Psoas muscle (tissue), 8 donors: ENCODE measurements at places on chromosomes 3 and 15. TPM values are rescaled to one million over a fixed set of nuclear protein-coding genes. Genes with fewer than 3 reads are reported as not detected.

The TRH gene
- polyA plus RNA-seq: not detected

The DLEC1 gene
- polyA plus RNA-seq: 0.01 TPM

The ANKRD34C gene
- polyA plus RNA-seq: 0.03 TPM

The HESX1 gene
- polyA plus RNA-seq: 0.39 TPM

The SLC2A2 gene
- not detected for polyA plus RNA-seq

The FBXO40 gene
- 14.1 TPM for polyA plus RNA-seq

The TGM4 gene
- polyA plus RNA-seq: not detected

The HAPLN3 gene
- polyA plus RNA-seq: 1.5 TPM

The GPR62 gene
- 0.93 TPM for polyA plus RNA-seq

The RBP2 gene
- polyA plus RNA-seq: 2.7 TPM

The NUSAP1 gene
- polyA plus RNA-seq: 1.6 TPM

The LRRC34 gene
- 1.7 TPM for polyA plus RNA-seq

The WNT7A gene
- not detected for polyA plus RNA-seq

The P2RY14 gene
- 0.96 TPM for polyA plus RNA-seq

The UNC13C gene
- 0.77 TPM for polyA plus RNA-seq

The GRIP2 gene
- polyA plus RNA-seq: 24.9 TPM

The A4GNT gene
- not detected for polyA plus RNA-seq

The CPN2 gene
- polyA plus RNA-seq: not detected

The MYH15 gene
- polyA plus RNA-seq: 0.08 TPM

The ZNF662 gene
- 0.32 TPM for polyA plus RNA-seq

The CNTN6 gene
- polyA plus RNA-seq: not detected

The PLEKHO2 gene
- polyA plus RNA-seq: 1.9 TPM

The MOBP gene
- polyA plus RNA-seq: 0.09 TPM

The SOX2 gene
- 0.05 TPM for polyA plus RNA-seq

The C2CD4B gene
- polyA plus RNA-seq: 0.25 TPM

The TEX9 gene
- polyA plus RNA-seq: 0.12 TPM

The BLOC1S6 gene
- polyA plus RNA-seq: 14.3 TPM

The IL17RD gene
- polyA plus RNA-seq: 0.33 TPM

The CYP8B1 gene
- polyA plus RNA-seq: not detected

The PLSCR2 gene
- polyA plus RNA-seq: not detected

The NR1I2 gene
- 0.05 TPM for polyA plus RNA-seq

The AMT gene
- polyA plus RNA-seq: 1.0 TPM
